Mesenteric fat pad (tissue), 1 donor: ENCODE measurements at places on chromosomes 3 and 15. TPM values are rescaled to one million over a fixed set of nuclear protein-coding genes. Genes with fewer than 3 reads are reported as not detected.

Gene NMNAT3
- total RNA-seq, result 4.6 TPM

Gene KIF7
- total RNA-seq, result 12.7 TPM

Gene ACP3
- 2.5 TPM for total RNA-seq

Gene FOXL2NB
- total RNA-seq, result not detected

Gene DPH3
- total RNA-seq, result 40.3 TPM

DNA sequence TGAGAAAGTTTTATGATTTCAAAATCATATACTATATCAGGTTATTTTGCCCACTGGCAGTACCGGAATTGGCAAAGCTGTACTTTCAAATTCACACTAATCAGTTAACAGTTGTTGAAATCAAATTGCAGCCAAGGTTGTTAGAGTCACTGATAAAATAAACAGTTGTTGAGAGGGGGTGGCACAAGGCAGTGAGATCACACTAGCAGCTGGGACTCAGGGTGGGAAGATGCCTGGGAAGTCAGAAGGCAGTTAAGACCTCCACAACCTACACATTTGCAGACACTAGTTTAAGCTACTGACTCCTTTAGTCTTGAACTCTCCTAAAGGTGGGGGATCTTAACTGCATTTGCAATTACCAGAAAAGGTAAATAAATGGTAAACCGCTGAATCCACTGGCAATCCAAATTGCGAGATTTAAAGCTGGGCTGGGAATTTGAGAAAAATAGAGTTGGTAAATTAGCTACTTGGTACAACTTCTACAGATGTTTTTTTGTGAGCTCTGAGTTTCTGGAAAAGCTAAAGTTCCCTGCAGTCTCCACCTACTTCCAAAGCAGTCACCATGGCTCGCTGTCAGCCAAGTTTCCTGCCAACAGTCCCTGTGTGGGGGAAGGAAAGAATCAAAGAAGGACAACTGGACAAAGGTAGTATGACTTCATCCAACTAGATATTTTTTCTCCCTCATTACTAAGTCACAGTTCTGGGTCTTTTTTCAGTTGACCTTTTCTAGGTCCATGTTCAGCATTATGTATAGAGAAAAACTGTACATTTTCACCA is 105.7 kb downstream of the ZNF385D start:
- DNase-seq, result no peak

DNA sequence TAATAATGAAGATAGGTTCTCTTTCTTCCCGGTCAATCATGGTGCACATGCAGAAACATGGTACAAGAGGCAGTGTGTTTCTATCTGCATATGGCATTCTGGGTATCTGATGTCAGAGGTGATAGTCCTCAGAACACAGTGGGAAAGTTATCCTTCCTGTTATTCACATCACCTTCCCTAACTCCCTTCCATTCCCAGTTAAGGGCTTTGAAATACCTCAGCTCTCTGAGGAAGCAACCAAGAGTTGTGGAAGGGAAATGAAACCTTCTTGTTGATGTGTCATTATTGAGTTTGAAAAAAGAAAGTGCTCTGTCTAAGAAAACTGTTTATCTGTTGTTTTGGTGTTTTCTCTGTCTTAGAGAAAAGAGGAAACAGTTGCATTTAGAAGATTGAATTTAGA is 21.9 kb upstream of the P2RY13 start:
- no peak for DNase-seq

GRCh38 chr15:64163659-64164362 is 989 bp upstream of the PPIB start:
- no peak for DNase-seq

GRCh38 chr3:69082361-69082760 is 2.2 kb upstream of the UBA3 start:
- no peak for DNase-seq

GRCh38 chr3:172666181-172666872 is 44.5 kb downstream of the NCEH1 start:
- no peak for DNase-seq

DNA sequence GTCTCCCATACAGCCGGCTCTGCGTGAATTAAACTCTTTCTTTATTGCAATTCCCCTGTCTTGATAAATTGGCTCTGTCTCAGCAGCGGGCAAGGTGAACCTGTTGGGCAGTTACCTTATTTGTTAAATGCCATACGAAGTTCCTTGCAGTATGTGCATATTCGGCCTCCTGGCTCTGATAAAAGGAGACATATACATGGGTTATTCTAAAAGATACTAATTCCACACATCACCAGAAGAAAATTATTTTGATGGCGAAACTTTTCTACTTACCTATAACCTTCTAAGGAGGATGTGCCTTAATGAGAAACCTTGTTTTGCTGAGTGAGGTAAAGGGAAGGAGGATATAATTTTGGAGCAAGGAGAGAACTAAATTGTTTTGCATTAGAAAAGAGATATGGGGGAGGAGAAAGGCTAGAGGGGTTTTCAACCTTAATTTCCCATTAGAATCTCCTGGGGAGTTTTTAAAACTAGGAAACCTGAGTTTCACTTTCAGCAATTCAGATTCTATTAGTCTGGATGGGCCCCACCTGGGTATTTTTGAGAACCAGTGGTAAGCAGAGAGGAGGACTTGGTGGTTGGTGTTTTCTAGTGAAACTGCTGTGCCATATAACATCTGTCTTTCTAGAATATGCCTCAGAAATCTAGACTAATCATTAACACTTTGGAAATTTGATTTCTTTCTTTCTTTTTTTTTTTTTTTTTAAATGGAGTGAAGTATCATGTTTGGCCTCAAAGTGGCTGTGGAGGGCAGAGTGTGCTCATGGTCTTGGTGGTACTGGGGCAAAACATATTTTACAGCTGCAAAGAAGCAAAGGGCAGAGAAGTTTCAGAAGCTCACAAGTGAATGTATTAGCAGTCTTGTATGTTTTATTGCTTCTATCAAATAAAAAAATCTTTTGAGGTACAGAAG is 23.0 kb downstream of the NANOGP8 start:
- DNase-seq, result no peak

DNA sequence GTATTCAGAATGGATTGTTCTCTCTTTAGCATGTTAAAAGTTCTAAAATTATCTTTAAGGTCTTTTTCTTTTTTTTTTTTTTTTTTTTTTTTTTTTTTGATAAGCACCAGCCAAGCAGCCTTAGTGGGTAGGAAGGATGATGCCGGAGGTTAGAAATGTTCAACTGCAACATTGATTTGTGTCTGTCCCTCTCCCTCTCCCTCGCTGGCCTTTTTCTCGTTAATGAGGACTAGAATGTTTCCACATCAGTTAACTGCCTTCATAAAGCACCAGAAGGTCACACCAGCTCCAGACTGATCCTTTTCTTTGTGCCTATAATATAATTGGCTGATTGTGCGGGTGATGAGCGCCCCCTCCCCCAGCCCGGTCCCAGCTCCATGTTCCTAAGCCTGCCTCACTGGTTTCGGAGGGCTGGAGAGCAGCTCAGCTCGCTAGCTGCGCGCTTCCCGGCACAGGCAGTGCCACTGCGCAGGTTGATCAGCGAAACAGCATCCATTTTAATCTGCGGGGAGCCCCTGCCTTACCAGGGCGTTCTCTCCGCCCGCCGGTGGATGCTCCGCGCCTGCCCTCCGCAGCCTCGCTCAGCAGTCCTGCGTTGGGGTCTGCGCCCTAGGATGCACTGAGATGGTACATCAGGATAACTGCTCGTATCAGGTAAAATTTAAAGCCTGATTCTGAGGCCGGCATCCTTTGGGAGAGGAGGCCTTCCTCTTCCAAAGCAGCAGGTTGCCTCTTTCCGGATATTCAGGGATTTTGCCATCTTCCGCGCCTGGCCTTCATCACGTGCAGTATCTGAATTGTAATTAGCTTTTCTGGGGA is 148.9 kb upstream of the IL12A start:
- DNase-seq, result no peak

DNA sequence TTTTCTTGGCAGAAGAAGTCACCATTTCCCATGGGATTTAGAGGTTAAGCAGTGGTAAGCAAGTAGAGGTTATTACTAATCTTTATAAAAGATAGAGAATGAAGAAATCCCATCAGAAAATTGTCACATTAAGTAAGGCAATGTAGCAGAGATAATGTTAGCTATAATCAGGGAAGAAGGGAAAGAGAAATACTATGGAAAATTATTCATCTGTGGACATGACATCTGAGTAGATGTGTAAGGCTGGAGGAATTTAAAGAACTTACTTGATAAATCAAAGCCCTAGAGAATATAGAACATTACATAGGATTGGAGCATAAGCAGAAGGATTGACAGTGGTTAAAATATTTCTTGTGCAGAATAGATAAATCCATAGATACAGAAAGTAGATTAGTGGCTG is 553.1 kb upstream of the CBLB start:
- no peak for DNase-seq

- DNase-seq, result no peak
These were observed 18.5 kb downstream of the RPL32 start for GRCh38 chr3:12822725-12823373.

DNA sequence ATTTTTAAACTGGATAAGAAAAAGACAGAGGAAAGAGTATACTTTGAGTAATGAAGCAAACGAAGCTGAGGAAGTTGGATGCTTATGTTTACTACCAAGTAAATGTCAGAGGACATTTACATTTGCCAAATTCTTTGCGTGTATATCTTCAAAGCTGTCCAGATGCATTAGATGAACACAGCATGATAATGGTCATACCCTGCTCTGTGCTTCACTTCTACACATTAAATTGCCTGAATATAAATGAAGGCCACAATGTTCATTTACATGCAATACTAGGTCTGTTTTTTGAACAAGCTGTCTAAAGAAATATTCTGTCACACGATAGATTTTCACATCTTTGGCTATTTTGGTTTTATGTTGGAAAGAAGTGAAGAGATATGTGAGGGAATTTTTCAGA is 405.8 kb upstream of the ADAMTS9 start:
- no peak for DNase-seq

DNA sequence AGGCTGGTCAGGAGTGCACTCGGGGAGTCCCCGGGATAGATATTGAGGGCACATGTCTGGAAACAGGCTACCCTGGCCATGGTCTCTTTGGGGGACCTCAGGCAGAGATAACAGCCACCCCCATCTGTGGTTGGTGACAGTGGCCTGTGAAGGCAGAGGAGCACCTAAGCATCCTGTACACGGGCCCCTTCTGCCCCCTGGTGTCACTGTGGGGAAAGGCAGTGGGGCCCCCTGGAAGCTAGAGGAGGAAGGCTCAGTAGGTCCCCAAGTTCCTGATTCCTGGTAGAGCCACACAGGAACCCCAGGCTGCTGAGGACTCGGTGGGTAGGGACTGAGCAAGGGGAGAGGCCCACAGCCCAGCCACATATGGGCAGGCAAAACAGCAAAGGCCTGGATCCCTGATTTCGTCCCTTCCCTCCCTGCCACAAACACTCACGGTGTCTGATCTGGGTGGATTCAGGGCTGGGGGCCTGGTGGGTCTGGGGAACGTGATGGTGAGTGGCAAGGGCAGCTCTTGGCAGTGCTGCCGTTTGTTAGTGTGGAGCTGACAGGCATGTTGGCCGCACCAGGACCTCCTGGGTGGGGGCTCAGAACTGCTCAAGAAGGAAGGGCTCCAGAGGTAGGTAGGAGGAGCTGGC is 14.1 kb upstream of the CXCR6 start:
- peak; percentile 87 for DNase-seq

GRCh38 chr3:175260145-175260794 is 401.1 kb downstream of the NAALADL2 start:
- DNase-seq, result no peak

GRCh38 chr3:158770741-158771350 is 31.0 kb upstream of the MFSD1 start:
- no peak for DNase-seq

- DNase-seq, result no peak
These were observed 725 bp upstream of the SCAMP2 start for GRCh38 chr15:74873756-74874424.

- DNase-seq, result no peak
These were observed 38.2 kb upstream of the SUCLG2 start for GRCh38 chr3:67692621-67693020.

DNA sequence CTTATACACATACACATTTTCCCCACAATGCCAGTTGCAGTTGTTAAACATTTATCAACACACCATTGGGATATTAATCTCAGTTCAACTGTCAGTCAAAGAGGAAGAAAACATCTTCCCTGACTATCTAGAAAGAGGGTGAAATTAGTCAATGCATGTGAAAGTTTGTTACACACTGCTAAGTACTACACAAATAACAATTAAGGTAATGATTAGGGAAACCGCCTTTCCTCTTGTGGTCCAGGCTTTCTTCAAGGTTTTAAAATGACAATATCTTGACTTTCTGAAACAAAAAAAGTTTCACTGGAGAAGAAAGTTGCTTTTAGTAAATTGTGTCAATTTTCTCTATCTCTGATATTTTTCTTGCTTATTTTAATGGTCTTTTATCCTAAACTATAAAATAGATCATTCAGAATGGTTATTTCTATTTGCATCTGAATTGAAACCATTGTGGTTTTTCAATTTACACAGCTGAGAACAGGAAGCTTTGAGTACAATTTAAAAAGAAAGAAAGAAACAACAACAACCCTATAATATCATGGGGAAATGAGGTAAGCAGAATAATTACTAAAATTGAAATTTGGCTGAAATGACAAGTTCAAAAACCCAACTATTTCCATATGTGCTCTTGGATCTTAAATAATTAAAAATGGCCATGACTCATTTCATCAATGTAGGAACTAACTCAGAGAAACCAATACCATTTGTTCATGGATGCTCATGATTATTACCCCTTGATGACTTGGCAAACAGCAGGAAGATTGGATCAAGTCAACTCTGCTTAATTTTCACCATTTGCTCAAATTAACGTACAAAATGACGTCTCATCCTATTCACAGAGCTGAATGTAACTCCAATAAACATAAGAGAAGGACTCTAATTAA is 31.7 kb downstream of the GPR149 start:
- DNase-seq, result no peak

- DNase-seq, result no peak
These were observed 40.0 kb downstream of the TMEM45A start for GRCh38 chr3:100532411-100532810.

- no peak for DNase-seq
These were observed 16.5 kb downstream of the VIPR1 start for GRCh38 chr3:42518800-42519567.
